ENCODE measurements at places on chromosomes 16 and 17. TPM values are rescaled to one million over a fixed set of nuclear protein-coding genes. Genes with fewer than 3 reads are reported as not detected.

DNA sequence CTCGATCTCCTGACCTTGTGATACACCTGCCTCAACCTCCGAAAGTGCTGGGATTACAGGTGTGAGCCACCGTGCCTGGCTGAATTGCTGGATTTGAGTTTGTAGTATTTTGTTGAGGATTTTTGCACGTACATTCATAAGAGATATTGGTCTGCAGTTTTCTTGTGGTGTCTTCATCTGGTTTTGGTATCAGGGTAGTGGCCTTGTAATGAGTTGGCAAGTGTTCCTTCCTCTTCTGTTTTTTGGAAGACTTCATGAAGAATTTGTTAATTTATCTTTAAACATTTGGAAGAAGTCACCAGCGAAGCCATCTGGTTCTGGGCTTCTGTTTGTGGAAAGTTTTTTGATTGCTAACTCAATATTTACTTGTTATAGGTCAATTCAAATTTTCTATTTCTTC lies 26.9 kb downstream of the SPNS3 start:
- DNase-seq, result no peak

DNA sequence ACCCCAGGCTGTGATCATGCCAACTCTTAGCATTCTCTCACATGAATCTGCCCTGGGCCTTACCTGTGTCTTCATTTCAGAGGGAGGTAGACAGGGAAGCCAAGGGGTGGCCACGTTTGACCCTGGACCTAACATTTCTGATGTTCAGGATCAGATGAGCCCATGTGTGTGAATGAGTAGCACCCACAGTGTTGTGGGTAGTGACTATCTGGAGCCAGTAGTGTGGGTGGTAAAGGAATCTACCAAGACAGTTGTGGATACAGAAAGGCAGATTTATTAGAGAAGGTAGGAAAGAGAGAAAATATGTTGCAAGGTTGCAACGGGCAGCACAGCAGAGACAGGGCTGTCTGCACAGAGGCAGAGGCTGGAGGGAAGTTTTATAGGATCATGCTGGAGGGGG lies 60.5 kb downstream of the TK2 start:
- peak; percentile 11 for DNase-seq

GRCh38 chr16:78175287-78175686 lies 75.8 kb downstream of the WWOX start:
- no peak for DNase-seq

- no peak for DNase-seq
Measured at GRCh38 chr17:59829217-59830006, 63.3 kb downstream of the TUBD1 start.

DNA sequence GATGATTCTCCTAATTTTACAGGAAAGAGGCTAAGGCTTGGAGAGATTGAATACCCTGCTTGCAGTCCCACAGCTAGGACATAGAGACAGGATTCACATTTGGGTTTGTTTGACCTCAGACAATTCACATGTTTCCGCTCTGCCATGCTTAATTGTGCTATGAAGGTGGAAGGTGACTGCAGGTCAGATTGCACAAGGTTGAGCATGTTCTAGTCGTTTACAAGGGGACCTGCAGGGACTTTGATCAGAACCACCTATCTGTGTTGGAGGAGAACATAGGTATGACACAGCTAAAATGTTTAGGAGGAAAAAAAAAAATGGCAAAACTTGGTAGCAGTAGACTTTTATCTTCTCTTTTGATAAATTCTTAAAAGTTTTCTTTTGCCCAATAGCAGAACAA lies 4.9 kb upstream of the ANKFN1 start:
- no peak for DNase-seq

The C16orf96 gene
- total RNA-seq, result 0.24 TPM

Data from aorta (tissue), 5 donors.